ENCODE measurements at places on chromosomes 12 and 14.
A peak's percentile ranks its signal among the peaks of the same experiment; 100 is the strongest.

GRCh38 chr14:53606203-53606602, 350.4 kb downstream of the BMP4 start:
- no peak for DNase-seq

GRCh38 chr12:57460468-57460784, 841 bp downstream of the GLI1 start:
- DNase-seq: no peak

DNA sequence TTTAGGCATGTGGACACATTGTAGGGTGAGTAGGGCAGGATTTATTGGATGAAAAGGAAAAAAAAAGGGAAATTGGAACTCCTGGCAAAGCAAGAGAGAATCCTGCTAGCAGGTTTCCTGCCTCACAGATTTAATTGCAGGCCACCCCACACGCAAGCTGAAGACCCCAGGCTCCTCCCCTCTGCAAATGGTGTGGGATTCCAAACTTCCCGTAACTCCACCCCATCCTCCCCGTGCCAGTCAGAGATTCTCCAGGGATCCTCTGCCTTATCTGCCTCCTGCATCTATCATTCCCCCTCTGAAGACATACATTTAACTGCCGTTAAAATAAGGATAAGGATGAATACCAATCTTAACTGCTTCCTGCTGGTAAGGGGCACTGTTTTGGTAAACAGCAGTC, 249.8 kb upstream of the GARIN2 start:
- no peak for DNase-seq

- DNase-seq: peak; percentile 59
These were observed 923 bp upstream of the ITPR2 start for GRCh38 chr12:26833743-26834490.

DNA sequence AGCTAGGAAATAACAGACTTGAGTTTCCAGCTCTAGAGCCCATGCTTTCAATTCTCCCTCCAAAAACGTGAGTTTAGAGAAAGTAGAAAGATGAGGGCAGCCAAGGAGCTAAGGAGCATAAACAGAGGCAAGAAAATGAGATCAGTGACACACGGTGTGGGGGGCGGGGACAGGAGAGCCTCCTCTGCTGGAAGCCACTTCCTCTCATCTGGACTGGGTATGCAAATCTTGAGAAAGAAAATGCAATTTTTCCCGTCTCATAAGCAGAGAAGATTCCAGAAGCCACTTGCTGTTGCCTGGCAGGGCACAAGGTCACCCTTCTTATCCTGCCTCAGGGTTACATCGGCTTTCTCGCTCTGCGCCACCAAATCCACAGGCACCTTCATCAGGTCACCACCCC, 6.0 kb downstream of the OR10P1 start:
- DNase-seq: no peak

DNA sequence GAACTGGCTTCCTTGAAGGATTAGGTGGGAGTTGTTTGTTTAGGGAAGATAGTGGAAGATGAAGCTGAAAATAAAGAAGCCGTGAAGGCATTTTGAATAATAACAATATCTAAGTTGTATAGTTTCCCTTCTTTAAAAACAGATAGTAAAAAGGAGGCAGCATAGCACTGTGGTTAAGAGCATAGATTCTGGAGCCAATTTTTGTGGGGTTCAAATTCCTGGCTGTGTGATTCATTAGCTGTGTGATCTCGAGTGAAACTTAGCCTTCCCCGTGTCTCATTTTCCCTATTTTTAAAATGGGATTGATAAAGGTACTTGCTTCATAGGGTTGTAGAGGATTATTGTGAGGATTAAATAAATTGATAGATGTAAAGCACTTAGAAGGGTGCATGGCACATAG, 104.5 kb downstream of the MYRFL start:
- DNase-seq: no peak

DNA sequence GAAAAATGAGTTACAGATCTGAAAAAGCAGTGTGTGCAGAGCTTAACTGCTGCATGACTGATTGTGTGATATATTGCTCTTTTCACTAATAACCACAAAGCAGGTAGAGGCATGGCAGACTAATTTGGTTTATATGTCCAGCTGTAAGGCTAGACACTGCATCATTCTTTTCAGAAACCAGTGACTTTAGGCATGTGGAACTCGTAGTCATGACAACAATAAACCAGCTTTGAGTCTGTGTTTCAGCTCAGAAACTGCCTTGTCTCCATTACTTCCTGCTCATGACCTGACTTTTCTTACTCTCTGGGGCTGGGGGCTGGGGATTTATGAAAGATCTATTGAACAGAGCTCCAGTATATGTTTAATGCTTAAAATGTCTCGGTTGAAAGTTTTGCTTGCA, 146.8 kb upstream of the LRIG3 start:
- DNase-seq: peak; percentile 62

DNA sequence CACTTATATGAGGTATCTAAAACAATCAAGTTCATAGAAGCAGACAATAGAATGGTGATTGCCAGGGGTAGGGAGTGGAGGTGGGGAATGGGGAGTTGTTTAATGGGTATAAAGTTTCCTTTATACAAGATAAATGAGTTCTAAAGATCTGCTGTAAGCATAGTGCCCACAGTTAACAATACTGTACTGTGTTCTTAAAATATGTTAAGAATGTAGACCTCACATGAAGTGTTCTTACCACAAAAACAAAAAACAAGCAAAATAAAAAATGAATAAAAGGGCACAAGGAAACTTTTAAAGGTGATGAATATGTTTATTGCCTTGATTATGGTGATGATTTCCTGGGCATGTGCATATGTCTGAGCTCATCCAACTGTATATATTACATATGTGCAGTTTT, 211.8 kb downstream of the MSRB3 start:
- DNase-seq: peak; percentile 59

- no peak for DNase-seq
These were observed 13.1 kb upstream of the ANKS1B start for GRCh38 chr12:99997806-99998205.

DNA sequence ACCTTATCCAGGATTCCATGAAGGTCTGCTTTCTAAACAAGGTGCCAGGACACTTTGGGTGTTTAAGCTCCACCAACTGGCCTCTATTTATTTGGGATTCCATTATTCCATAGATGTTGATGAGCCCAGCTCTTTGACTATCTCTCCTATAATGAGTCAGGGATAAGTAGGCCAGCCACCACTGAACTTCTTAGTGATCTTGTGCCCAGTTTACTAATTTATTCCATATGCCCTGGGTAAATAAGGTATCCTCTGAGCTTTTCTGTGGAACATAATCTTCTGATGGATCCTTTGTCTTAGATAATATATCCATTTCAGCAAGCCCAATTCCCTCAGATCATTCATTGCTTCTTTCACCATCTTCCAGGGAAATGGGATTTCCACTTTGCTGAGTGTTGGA, 535.0 kb downstream of the FOXG1 start:
- no peak for DNase-seq

DNA sequence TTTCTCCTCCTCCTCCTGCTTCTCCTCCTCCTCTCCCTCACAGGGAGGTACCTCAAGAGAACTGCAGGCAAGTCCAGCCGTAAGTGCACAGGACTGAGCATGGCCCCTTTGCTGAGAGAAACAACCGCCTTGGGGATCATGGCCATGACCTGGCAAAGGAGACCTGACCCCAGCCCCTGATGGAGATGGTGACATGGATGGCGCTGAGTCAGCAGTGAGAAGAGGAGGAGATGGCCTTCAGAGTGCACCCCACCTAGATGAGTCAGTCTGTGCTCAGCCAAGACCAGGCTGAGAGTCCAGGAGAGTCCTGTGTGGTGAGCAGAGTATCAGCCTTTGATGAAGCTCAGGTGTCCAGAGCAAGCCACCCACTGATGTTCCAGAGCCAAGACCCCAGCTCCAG, 36.4 kb downstream of the MEG3 start:
- DNase-seq: no peak

DNA sequence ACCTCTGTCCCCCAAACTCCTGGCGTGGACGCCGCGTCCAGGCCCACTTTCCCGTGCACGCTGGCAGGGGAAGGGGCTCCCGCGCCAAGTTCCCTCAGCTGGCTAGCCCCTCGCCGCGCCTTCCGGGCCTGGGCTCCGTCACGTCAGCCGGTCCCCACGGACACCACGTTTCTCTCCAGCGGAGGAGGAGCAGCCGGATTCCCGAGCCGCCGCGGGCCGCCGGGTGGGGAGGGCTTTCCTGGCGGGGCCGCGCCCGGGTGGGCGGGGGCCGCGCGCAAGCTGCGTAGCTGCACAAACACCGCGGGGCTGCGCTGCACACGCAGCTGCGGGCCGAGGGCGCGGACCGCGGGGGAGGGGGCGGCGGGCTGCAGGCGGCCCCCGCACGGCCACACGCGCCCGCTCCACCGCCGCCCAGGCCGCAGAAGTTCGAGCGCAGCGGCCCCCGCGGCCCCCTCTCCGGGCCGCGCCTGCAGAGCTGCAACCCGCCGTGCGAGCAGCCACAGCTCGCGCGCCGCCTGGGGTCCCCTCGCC, 45.1 kb upstream of the PNMA1 start:
- peak; percentile 44 for DNase-seq

DNA sequence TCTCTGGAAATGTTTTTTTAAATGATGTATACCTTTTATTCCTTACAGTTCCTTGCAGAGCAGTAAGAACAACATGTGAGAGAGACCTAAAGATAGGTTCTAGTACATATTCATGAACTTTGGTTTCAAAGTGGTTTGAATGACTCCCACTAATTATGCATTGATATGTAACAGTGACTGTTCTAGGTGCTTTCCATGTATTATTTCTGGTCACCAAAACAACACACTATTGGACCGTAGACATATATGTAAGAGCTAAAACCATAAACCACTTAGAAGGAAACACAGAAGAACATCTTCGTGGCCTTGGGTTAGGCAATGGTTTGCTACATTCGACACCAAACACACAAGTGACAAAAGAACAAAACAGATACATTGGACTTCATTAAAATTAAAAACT, 37.9 kb downstream of the SOX5 start:
- no peak for DNase-seq

DNA sequence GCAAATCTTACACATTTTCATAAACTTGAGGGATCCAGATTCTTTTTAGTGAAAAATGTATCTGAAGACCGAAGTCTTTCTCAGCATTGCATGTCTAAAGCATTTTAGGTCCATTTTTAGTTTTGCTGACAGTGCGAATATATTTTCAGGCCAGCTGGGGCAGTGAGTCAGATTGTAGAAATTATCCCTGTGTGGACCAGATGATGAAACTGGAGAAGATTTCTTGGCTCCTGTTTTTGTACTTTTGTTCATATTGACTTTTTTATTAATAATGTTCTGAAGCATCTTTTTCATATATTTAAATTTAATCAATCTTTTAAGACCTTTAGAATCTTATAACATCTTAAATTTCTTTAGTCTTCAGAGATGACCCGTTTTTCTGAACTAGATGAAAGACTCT, 173.1 kb downstream of the FLRT2 start:
- DNase-seq: no peak

GRCh38 chr14:55341781-55342180, 69.8 kb downstream of the ATG14 start:
- no peak for DNase-seq

DNA sequence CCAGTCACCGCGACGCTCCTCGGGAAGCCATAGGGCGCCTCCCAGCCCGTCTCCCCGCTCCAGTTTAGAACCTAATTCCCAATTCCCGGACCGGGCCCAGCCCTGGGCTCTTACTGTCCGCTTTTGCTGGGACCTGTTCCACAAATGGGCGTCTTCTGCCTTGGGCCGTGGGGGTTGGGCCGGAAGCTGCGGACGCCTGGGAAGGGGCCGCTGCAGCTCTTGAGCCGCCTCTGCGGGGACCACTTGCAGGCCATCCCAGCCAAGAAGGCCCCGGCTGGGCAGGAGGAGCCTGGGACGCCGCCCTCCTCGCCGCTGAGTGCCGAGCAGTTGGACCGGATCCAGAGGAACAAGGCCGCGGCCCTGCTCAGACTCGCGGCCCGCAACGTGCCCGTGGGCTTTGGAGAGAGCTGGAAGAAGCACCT, 797 bp downstream of the UNG start:
- DNase-seq: no peak
